ENCODE measurements at places on chromosomes 3 and 15. TPM values are rescaled to one million over a fixed set of nuclear protein-coding genes. Genes with fewer than 3 reads are reported as not detected.

EPHA6 gene
- 83.7 TPM for total RNA-seq

ZMYND10 gene
- total RNA-seq: 23.8 TPM

SFMBT1 gene
- 32.3 TPM for total RNA-seq

ISLR2 gene
- total RNA-seq: 60.2 TPM

GRK7 gene
- not detected for total RNA-seq

PLSCR4 gene
- 30.2 TPM for total RNA-seq

ZNF660 gene
- total RNA-seq: 11.5 TPM

TRIM42 gene
- total RNA-seq: not detected

ADGRG7 gene
- not detected for total RNA-seq

SPTBN5 gene
- 0.92 TPM for total RNA-seq

CLDN18 gene
- total RNA-seq: not detected

NKTR gene
- total RNA-seq: 137 TPM

RPP25 gene
- total RNA-seq: 8.1 TPM

GOLGA8J gene
- 0.23 TPM for total RNA-seq

SERINC4 gene
- total RNA-seq: 0.23 TPM

IDH3A gene
- total RNA-seq: 71.5 TPM

FBXL2 gene
- total RNA-seq: 82.8 TPM

SI gene
- total RNA-seq: under 0.01 TPM

TMOD2 gene
- total RNA-seq: 268 TPM
